NCI-H1048 (cell line): ENCODE measurements at places on chromosomes 2 and 18.

- no peak for DNase-seq
Observed at GRCh38 chr2:213723041-213723560, 438.8 kb downstream of the SPAG16 start.

- no peak for DNase-seq
Observed at GRCh38 chr2:239132786-239133185, 268.0 kb downstream of the HDAC4 start.

GRCh38 chr2:215324811-215325210 is 13.0 kb downstream of the ATIC start:
- no peak for DNase-seq

GRCh38 chr2:59874971-59875755 is 678.3 kb downstream of the BCL11A start:
- DNase-seq, result no peak

DNA sequence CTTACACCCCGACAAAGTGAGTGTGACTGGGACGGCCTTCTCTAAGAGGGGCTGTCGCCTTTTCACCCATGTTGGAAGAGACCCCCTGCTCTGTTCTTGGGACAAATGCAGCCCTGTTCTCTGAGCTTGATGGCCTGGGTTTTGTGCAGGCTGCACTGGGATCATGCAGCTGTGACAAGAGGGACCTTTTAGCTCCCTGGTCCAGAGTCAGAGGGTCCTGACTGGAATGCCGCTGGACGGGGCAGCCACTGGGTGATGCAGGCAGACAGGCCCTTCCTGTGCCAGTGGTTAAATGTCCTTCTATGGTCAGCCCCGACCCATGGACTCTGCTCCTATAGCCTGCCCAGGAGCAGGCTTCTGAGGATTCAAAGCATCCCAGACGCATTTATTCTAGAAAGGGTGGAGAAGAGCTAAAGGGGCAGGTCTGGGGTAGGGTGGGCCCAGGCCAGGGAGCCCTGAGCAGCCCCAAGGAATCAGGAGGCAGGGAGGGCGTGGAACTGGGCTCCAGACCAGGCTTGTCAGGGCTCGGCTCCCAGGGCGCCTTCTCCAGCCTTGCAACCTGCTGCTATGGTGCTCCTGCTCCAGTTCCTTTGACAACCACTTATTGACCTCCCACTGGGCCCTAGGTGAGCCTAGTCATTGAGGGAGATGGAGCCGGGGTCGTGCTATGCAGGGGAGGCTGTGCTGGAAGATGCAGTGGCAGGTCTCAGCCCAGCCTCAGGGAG is 277.9 kb upstream of the HS6ST1 start:
- no peak for DNase-seq

DNA sequence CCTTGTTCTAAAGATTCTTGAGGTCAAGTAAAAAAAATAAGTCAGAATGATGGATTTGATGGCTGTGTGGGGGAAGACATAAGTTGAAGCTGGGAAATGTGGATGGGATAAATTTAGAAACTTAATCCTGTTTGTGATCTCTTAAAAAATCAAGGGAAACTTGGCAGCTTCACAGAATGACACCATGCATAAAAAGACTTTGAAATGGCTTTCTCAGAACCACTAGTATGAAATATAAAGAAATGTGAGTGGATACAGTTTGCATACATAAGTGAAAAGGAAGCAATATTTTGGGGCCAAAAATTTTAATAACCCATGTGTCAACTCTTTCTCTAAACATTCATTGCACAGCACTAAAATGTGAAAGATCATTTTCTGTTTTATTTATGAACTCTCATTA is 21.7 kb downstream of the CDH19 start:
- no peak for DNase-seq

GRCh38 chr2:70984576-70985282 is 6.3 kb downstream of the ANKRD53 start:
- DNase-seq, result no peak

- no peak for DNase-seq
Observed at GRCh38 chr2:38010995-38011394, 65.0 kb downstream of the CYP1B1 start.

GRCh38 chr2:10985260-10985659 is 73.5 kb downstream of the KCNF1 start:
- DNase-seq, result no peak

- no peak for DNase-seq
Observed at GRCh38 chr2:159028776-159029175, 60.3 kb downstream of the TANC1 start.

DNA sequence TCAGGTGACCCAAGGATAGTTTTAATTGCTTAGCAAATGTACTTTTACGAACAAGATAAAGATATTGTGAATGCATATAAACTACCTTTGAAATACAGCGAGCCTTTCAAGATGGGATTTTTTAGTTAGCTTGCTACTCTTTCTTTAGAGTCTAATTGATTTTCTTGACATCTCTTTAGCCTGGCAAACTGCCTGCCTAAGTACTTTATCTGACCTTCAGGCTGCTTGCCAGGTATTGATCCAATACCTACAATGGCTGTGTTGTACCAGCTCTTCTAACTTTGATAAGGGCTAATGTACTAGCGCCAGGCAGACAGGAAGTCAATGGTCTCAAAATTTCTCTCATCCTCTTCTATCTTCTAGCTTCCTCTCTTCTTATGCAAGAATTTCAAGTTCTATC is 414.4 kb upstream of the ACVR2A start:
- DNase-seq, result no peak

GRCh38 chr2:197207598-197207997 is 103.0 kb downstream of the ANKRD44 start:
- no peak for DNase-seq

DNA sequence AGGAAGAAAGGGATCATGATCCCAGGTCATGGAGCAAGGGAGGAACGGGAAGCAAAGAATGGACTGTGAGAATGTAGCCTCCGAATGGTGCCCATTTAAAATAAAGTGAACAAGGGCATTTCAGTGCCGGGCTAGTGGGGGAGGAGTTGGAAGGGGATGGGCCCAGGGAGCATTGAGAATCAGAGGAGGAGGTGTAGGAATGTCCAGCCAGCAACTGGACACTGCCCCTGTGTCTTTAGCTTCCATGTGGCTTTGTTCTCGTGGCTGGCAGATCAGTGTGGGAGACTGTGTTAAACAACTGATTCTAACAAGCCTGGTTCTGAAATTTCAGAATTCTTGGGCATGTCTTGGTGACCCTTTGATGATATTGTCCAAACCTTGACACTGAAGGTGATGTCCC is 1.4 kb upstream of the RNF103 start:
- no peak for DNase-seq

GRCh38 chr2:216690853-216691741 is 4.3 kb downstream of the IGFBP5 start:
- peak; percentile 30 for DNase-seq

DNA sequence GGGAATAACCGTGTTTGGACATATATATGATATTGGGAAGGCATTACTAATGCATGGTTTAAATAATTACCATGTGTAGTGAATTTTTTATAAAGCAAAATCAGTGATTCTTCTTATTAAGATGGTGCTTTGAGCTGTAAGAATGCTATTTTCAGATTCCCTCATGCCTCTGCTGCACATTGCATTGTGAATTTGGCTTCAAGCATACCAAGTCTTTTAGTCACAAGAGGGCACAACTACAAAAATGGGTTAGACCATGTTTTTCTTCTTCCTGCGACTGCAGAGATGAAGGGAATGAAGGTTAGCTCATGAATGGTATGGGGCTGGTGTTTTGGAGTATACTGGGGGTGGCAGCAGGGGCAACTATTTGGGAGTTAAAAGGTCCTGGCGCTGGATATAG is 320.1 kb downstream of the SLC4A3 start:
- no peak for DNase-seq

- peak; percentile 16 for DNase-seq
Observed at GRCh38 chr2:178796079-178796677, 11.0 kb downstream of the TTN start.
